ENCODE measurements at places on chromosomes 16 and 17.

GRCh38 chr16:4982056-4982867 is 24.1 kb downstream of the SEC14L5 start:
- DNase-seq: no peak

GRCh38 chr17:60573236-60574051 is 26.5 kb upstream of the PPM1D start:
- DNase-seq: no peak

DNA sequence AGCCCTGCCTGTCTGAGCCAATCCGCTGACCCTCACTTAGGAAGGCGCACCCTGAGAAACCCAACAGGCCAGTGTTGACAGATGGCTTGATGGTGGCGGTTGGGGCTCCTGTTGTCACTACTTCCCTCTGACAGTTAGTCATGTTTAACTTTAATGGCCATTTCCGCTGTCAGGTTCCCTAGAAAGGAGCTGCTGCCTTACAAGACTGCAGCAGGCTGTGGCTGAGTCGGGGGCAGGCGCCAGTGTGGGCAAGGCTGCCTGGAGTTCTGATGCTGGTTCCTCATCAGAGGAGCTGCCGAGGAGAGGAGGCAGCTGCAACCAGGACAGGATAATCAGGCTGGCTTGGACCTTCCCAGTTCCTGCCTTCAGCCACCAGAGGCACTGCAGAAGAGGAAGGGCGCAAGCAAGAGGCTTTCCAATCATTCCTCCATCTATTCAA is 223.2 kb upstream of the DYNLRB2 start:
- DNase-seq: no peak

DNA sequence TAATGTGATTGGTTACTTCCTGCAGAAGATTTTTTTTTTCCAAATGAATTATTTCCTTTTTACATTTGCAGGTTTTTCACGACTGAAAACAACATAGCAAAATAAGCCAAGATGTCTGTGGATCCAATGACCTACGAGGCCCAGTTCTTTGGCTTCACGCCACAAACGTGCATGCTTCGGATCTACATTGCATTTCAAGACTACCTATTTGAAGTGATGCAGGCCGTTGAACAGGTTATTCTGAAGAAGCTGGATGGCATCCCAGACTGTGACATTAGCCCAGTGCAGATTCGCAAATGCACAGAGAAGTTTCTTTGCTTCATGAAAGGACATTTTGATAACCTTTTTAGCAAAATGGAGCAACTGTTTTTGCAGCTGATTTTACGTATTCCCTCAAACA is 2.4 kb downstream of the MIS12 start:
- DNase-seq: no peak

DNA sequence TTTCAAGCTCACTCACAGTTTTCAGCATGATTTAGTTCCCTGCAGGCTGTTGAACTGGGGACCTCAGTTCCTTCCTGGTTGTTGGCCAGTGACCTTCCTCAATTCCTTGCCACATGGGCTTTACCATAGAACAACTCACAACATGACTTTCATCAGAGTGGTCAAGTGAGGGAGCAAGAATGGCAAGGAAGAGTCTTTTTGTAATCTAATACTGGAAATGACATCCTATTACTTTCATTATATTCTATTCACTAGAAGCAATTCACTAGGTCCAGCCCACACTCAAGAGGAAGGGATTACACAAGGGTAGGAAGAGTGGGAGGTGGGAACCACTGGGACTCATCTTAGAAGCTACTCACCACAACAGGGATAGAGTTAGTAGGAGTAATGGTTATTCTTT is 57.6 kb downstream of the SYT17 start:
- DNase-seq: no peak

DNA sequence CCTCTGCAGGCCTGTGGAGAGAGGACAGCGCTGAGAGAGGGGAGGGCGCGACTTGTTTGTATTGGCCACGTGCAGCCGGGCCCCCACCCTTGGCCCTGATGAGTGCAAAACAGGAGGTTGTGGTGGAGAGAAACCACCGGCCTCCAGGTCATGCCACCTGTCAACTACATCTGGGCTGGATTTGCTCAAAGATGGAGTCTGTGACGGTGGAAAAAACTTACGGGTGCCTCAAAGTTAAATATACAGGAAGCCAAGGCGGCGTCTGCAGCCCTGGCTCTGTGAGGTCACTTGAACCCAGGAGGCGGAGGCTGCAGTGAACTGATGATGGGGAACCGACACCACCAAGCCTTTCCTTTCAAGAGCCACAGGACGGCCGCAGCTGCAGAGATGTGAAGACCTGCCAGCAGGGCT is 15.7 kb downstream of the C16orf74 start:
- DNase-seq: no peak

DNA sequence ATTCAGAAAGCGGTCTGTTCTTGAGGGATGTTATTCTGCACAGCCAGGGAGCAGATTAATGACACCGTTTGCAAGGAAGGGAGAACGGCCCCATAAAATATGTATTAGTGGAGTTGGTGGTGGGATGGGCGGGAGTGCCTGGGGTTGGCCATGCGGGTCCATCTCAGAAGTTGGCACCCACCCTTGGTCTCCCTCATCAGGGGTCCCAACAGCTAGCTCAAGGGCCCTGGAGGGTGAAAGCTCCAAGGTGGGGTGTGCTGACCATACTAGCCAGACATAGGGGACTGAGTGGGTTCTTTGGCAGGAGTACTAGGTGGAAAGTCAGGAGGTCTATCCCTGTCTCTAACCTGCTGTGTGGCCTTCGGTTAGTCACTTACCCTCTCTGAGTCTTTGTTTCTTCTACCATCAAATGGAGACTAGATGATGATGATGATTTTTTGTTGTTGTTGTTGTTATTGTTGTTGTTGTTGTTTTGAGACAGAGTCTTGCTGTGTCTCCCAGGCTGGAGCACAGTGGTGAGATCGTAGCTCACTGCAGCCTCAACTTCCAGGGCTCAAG is 83.2 kb upstream of the BRD7 start:
- no peak for DNase-seq

DNA sequence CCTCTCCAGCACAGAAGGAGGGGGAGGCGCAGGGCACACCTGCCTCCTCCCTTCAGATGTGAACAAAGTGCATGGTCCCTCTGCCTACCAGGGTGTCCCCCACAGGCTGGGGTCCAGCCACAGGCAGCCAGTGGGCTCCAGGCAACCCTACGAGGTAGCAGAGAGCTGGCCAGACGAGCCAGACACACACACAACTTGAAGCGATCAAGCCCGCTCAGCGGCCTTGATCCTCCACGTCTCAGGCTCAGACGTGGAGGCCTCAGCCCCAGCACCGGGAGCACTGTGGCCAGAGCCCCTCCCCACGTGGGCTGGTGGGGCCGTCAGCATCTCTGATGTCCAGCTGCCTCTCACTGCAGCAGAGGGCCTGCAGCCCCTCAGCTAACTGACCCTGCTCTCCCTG is 8.5 kb downstream of the MCRIP1 start:
- no peak for DNase-seq

GRCh38 chr17:60641810-60642220 is 35.8 kb upstream of the BCAS3 start:
- no peak for DNase-seq

- DNase-seq: no peak
These were observed 36.4 kb downstream of the HEATR3 start for GRCh38 chr16:50102051-50102746.

DNA sequence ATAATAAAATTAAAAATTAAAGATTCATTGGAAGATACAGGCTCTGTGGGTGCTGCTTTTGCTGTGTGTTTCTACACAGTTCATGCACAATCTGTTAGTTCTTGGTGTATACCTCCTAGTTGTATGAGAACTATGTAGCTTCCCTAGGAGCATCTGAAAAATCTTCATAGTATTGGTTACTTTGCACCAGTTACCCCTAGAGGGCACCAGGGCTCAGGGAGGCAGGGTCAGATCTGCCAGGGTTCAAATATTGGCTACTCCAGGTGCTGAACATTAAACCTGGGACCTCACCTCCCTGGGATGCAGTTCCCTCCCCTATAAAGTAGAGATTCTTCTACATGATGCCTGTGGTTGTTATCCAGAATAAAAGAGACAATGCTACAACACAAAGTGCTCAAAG is 583.0 kb upstream of the CDH11 start:
- no peak for DNase-seq

DNA sequence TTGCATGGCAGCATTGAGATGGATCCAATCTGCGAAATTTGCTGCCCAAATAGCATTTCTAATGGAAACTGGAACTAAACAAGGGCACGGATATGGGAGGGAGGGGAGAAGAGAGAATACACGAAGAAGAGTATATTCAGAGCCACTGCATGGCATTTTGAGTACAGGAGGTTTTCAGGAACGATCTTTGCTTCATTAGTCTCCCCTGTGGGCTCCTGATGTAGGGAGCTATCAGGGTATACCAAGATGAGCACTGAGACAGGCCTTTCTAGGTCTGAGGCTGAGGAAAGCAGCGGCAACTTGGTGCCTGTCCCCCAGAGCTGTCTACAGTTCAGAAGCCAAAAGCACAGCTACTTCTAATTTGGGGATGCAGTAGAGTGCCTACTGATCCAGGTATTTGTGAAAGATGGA is 257.7 kb upstream of the PMFBP1 start:
- DNase-seq: no peak

DNA sequence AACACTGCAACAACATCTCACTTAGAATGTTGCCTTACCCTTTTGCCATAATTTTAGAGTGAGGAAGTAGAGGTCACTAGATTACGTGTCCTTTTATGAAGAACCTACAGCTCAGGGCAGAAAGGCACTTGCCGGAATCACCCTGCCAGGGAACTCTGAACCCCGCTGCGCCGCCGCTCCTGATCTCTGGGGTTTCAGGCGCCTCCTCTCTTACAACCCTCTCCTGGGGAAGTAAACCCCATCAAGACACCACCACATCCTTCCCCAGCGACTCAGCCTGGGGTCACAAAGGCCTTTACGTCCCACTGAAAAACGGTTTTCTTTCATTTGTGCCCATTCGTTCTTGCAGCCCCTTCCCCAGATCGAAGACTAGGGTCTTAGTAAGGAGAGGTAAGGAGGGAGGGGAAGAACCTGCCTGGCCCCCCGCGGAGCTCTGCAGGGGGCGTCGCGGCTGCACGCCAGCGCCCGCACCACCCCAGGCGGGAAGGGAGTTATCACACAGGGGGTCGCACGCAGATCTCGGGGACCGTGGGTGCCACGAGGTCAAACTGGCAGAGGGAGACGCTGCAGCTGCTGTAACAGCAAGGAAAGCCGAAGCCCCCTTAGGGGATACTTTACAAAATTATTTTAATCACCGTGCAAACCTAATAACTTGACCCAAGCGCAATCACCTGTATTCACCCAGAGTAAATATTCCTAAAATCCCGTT is 1.0 kb upstream of the HLF start:
- DNase-seq: no peak

GRCh38 chr17:81234940-81235821 is 3.7 kb downstream of the TEPSIN start:
- DNase-seq: no peak

GRCh38 chr16:968620-969019 is 2.2 kb downstream of the LMF1 start:
- DNase-seq: no peak

GRCh38 chr16:76681296-76681695 is 404.1 kb downstream of the CNTNAP4 start:
- no peak for DNase-seq

DNA sequence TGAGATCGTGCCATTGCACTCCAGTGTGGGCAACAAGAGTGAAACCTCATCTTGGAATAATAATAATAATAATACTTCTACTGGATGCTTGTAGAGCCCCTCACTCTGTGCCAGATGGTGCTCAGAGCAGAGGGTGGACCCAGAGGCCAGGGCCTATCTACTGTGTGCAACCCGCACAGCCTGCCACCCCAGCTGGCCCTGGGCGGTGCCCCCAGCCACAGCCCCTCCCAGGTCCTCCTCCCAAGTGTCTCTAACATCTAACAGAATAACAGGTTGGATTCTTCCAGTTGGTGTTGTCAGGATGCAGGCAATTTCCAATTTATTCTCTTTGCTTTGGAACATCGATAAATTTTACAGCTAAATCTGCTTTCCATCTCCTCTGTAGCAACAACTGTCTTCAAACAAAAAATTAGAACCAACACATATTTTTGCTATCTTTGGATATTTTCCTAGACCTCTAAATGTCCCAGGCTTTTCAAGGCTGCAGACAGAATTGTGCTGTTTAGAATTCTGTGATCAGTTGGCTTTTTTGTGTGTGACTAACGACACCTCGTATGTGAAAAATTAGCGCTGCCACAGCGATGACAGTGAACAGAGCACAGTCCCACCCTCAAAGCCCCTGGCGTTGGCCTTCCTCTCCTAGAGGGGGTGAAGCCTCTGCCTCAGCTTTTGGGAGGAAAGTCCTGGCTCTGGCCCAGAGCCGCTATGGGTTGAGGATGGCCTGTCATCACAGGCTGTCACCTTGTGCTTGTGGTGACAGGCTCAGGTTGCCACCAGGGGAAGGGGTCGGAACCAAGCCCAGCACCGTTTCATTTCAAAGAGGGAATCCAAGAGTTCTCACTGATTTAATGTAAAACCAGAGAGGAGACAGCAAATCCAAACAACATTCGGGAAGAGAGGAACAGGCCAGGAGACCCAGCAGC is 7.6 kb upstream of the EVPL start:
- no peak for DNase-seq

DNA sequence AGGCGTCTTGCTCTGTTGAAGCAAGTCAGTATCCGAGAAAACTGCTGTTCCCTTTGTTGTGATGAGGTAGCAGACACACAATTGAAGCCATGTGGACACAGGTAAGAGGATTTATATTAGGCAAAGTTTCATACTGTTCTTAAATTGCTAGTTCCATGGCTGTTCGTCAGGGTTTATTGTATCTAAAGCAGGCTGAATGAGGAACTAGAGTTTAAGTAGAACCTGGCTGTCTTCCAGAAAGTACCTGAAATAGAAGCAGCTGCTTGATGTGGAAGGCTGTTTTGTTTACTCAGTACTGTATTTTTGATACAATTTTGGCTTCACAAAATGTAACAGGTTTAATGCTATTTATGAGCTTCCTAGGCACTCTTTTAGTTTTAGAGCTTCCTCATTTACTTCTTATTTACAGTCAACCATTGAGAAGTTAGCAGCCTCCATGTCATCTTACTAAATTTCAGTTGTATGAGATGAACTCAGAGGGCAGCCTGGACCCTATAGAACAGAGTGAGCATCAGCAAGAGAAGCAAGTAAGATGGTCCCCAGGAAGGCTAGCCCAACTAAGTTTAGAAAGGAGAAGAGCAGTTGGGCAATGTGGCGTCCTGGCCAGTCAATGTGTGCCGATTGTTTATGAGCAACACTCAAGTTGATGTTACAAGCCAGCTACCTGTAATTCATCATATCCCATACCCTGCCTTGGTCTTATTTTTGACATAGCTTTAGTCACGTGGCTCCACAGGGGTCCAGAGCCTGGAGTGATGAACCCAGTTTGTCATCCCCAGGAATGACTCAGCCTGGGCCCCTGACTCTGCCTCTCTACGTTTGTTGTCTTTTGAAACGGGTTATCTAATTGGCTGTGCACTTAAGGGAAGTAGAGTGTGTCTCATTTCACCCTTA is 9.7 kb upstream of the ARL2BP start:
- no peak for DNase-seq

- DNase-seq: peak; percentile 12
These were observed 348.3 kb downstream of the CPPED1 start for GRCh38 chr16:12455287-12455798.

GRCh38 chr16:57621521-57622271 is 6.7 kb upstream of the ADGRG1 start:
- no peak for DNase-seq
